ENCODE measurements at places on chromosomes 3 and 15.

- DNase-seq: peak; percentile 19
These were observed 307.3 kb downstream of the SV2B start for GRCh38 chr15:91407269-91407889.

DNA sequence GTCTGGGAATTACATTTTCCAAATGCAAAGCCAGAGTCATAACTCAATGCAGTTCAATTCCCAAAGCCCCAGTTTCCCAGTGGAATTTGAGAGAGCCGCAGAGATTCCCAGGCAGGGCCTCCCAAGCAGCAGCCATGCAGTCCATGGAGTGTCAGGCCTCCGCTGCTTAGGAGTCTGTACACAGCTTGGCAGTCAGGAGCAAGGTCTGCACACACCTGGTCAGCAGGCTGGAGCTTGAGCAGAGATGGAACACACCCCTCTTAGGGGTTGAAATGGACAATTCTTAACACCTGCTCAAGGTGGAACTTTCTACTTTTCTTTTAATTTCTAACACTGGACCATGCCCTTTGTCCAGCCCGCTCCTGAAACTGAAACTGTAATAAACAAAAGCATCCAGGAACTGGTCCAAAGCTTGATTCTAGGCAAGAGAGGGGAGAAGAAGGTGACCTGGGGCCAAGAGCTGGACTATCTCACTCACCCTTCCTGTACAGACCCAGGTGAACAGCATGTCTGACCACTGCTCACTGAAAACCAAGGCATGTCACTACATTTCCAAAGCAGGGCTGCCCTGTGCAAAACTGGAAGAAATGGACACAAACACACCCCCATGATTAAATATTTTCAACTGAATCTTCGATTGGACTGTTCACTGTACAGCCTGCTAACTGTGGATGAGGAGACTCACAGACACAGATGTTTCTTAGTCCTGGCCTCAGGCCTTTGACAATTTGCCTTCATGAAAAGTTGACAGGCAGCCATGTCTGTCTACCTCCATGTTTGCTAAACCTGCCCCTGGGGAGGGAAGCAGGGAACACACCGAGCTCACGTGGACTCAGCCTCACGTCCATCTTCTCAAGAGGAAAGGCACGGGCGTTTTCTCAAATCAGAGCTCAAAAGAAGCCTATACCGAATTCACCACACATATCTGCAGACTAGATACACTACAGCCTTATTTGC lies 48.6 kb upstream of the DUSP7 start:
- no peak for DNase-seq

DNA sequence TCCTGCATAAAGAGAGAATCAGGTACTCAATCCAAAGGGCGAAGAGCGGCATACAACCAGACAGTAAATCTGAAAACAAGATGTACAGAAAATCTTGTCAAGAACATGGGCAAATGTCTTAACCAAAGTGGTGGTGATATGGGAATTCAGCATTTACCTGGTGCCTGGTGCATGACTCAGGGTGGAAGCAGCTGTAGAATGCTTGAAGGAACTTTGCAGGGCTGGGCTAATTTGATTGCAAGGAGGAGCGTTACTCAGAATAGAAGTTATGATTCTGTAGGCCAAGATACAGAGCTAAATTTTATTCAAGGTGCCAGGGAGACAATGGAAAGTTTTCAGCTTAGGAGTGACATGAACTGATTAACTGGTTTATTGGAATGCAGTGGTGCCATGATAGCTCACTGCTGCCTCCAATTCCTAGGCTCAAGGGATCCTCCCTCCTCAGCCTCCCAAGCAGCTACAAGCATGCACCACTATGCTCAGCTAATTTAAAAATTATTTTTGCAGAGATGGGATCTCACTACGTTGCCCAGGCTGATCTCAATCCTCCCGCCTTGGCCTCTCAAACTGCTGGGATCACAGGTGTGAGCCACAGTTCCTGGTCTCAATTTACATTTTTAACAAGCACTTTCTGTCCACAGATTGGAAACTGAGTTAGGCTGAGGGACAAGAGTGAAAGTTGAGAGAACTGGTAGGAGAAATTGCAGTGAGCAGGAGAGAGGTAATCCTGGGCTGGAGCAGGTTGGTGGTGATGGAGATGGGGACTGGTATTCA lies 91.5 kb upstream of the TBC1D5 start:
- DNase-seq: no peak

DNA sequence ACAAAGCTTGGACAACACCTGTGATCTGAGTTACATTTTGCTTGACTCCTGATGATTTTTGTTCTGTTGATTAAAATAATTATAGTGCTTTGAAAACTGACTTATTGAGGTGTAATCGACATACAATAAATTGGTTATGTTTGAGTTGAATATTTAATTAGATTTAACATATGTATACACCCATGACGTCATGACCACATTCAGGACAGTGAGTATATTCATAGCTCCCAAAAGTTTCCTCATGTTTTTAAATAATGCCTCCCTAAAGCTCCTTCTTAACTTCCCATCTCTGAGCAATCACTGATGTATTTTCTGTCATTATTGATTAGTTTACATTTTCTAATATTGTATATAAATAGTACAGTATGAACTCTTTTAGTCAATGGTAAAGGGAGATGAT lies 801.2 kb downstream of the PDCD6IP start:
- DNase-seq: no peak

DNA sequence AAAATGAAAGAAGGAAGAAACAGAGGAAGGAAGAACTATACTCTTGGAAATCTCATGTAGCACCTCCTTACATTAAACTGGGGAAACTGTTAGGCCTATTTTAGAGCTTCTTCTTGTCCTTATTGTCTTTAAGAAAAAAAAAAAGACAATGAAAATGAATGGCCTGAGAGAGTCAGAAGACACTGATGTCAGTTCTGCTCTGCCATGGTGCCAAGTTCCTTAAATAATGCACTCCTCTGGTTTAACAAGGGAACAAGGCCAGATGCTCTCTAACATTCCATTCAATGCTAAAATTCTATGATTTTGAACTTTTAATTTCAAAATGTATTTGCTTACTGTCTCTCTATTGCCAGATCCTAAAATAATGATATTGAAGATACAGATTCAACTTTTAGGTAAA lies 4.4 kb upstream of the MBNL1 start:
- no peak for DNase-seq

DNA sequence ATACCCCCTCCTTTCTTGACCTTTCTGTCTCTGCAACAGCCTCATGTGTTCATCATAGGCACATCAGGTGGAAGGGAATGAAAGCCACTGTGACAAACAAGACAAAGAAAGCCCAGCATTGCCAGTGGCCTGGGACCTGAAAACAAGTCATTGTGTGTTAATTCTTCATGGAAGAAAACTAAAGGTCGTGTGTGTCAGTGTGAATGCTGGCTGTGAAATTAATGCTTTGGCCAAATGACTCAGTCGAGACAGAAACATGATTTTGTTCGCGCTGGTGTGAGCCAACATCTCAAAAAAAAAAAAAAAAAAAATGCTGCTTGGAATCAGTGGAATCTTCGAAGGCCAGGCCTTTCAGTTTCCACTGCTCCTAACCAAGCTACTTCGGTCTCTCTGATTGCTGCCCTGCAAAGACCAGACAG lies 386.5 kb upstream of the PROK2 start:
- DNase-seq: no peak

DNA sequence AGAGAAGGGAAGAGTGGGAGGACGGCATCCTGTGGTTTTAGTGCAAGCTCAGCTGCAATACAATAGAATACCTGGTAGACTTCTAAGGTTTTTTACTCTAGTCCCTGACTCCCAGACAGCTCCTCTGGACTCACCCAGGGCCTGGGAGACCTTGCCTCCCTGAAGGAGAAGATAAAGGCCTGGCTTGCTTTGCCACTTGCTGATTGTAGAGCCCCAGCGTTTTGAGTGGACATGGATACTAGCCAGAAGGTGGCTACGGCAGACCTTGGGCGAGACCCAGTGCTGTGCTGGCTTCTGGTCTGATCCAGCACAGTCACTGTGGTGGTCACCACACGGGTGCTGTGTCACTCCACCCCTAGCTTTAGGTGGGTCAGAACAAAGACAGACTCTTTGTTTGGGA lies 72.2 kb upstream of the TTC14 start:
- no peak for DNase-seq

- DNase-seq: no peak
These were observed 121.0 kb downstream of the SSR3 start for GRCh38 chr3:156433910-156434309.

- no peak for DNase-seq
These were observed 175.9 kb downstream of the CHST2 start for GRCh38 chr3:143295201-143296080.

DNA sequence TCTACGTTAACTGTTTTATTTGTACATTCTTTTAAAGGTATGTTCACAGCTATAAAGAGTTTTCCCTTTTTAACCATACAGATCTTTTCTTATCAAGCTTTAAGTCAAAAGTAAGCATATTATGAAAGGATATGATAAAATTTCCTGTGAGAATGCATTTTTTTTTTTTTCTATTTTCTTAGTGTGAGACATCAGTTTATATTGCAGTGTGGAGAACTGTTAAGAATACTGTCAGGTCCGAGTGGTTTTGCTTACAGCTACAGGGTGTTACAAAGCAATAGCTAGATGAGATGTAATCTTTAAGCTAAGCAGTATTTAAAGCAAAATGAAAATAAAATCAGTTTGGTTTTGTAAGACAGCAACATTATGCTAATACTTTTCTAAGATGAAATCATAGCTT lies 133.2 kb downstream of the SLC25A26 start:
- DNase-seq: no peak

DNA sequence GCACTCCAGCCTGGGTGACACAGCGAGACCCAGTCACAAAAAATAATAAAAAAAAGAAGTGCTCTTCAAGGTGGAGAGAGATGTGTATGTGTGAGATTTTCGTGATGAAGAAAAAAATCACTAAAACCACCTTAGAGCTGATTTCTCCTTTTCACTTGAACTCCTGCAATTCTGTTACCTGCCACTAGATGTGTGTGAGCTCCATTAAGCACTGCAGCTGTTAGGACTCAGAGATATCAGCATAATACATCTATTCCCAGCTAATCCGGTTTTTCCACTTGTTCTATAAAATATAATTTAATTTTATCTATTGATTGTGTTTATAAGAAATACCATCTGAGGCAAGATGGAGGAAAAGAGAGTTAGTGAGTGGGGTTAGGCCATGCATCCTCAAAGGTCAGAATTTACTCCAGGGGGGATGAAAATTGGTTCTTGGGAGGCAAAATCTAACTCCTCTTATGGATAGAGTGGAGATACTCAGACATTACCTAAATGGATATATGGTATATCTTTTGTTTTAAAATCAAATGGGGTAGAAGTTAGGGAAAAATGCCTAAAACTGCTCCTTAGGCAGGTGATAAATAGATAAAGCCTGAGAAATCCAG lies 152.7 kb downstream of the IL20RB start:
- no peak for DNase-seq

DNA sequence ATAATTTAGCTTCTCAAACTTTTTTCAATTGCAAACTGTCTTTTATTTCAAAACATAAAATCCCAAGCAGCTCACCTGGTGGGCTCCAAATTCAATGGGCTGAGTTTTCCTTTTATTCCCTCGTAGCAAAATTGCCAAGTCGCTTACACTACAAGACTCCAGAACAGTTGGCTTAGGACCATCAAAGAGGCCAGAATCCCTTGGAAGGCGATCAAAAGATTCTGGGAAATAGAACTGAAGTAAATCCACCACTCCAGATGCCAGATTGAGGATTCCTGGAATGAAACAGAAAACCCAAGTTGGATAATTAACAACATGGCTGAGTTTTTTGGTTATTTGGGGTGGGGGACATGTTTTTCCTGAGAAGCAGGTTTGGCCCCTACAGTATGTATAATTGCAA lies 87.7 kb upstream of the DCLK3 start:
- no peak for DNase-seq

DNA sequence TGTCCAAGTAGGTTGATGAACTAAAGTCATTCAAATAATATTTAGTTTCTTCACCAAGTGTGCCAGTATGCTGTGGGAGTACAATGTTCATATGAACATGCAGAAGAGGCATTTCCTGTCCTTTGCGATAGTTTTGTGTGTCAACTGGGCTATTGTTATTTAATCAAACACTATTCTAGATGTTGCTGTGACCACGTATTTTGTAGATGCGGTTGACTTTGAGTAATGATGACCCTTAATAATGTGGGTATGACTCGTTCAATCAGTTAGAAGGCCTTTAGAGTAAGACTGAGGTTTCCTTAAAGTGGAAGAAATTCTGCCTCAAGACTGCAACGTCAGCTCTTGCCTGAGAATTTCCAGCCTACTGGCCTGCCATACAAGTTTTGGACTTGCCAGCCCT lies 470.7 kb upstream of the CBLB start:
- no peak for DNase-seq

GRCh38 chr3:143241481-143241951 lies 121.9 kb downstream of the CHST2 start:
- DNase-seq: no peak

- DNase-seq: no peak
These were observed 5.0 kb downstream of the IFT80 start for GRCh38 chr3:160394009-160394392.

DNA sequence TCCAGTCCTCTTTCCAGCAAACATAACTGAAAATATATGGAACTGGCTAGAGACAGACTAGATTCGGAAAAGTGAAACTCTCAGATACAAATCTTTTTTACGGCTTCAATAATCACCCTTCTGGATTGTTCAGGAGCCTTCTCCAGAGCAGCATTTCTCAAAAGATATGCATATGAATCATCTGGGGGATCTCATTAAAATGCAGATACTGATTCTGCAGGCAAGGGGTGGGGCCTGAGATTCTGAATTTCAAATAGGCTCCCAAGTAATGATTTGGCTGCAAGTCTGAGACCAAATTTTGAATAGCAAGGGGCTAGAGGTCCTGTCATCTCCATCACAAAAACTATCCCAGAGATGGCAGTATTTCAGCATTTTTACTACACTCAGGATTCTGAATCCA lies 165.4 kb downstream of the CTNNB1 start:
- no peak for DNase-seq

GRCh38 chr15:90322538-90322937 lies 29.5 kb upstream of the ZNF774 start:
- DNase-seq: no peak

GRCh38 chr3:97968376-97968775 lies 3.9 kb downstream of the RIOX2 start:
- no peak for DNase-seq

Measured in GM19239 (cell line).